ENCODE measurements at places on chromosomes 16 and 17.

GRCh38 chr17:66715745-66716156, 119.2 kb upstream of the CACNG5 start:
- DNase-seq: no peak

DNA sequence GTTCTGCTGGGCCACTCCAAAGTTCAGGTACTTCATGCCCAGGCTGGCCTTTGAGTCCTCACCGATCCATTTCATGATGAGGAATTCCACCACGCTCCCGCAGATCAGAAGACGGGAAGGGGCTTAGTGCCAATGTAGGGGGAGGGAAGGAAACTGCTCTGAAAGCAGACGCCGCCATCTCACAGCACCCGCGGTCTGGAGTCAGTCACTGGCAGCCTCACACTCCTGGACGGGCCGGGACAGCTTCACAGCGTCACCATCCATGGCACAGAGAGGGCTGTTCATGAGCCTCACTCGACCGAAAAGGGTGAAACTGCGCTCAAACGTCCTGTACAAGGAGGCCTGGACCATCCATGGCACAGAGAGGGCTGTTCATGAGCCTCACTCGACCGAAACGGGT, 62.0 kb downstream of the RPH3AL start:
- DNase-seq: no peak

- DNase-seq: no peak
These were observed 6.0 kb upstream of the KCNH6 start for GRCh38 chr17:63516910-63517824.

- DNase-seq: no peak
These were observed 72.3 kb downstream of the C17orf67 start for GRCh38 chr17:56761387-56761786.

- DNase-seq: no peak
These were observed 9.9 kb downstream of the TBX4 start for GRCh38 chr17:61461967-61462718.

GRCh38 chr16:48318630-48319029, 66.6 kb downstream of the SIAH1 start:
- no peak for DNase-seq

GRCh38 chr17:68498479-68499326, 13.5 kb upstream of the PRKAR1A start:
- DNase-seq: no peak

DNA sequence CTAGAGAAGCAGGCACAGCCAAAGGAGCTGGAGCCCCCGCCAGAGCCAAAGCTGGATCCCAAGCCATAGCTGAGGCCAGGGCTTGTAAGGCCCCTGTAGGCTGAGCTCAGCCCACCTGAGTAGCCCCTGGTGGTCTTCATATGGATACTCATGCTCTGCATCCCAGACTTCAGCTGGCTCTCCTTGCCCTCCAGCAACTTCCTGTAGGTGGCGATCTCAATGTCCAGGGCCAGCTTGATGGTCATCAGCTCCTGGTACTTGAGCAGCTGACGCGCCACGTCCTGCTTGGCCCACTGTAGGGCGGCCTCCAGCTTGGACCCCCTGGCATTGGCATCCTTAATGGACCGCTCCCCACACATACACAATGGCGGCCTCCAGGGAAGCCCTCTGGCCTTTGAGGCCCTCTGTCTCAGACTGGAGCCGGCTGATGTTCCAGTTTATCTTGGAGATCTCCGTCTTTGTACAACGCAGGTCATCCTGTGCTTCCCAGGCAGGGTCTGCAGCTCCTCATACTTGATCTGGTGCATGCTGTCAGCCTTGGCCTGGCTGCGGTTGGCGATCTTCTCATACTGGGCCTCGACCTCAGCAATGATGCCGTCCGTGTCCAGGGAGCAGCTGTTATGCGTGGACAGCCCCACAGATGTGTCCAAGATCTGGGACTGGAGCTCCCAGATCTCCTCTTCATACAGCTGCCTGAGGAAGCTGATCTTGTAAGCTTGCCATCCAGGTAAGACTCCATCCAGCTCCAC, 28.9 kb downstream of the IKZF3 start:
- DNase-seq: no peak
